ENCODE measurements at places on chromosomes 11 and 22.

DNA sequence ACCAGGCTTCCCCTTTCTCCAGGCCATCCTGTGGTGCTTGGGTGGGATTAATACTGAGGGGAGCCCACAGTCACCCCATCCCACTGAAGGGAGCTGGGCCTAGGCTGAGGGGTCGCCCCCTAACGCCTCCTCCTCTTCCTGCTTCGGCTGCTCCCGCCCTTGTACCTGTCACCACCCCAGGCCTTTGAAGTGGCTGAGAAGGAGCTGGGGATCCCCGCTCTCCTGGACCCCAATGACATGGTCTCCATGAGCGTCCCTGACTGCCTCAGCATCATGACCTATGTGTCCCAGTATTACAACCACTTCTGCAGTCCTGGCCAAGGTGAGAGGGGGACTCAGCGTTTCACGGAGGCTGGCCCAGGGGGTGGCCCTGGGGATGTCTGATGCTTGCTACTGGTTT, 6.1 kb downstream of the MICALL1 start:
- DNase-seq: no peak

DNA sequence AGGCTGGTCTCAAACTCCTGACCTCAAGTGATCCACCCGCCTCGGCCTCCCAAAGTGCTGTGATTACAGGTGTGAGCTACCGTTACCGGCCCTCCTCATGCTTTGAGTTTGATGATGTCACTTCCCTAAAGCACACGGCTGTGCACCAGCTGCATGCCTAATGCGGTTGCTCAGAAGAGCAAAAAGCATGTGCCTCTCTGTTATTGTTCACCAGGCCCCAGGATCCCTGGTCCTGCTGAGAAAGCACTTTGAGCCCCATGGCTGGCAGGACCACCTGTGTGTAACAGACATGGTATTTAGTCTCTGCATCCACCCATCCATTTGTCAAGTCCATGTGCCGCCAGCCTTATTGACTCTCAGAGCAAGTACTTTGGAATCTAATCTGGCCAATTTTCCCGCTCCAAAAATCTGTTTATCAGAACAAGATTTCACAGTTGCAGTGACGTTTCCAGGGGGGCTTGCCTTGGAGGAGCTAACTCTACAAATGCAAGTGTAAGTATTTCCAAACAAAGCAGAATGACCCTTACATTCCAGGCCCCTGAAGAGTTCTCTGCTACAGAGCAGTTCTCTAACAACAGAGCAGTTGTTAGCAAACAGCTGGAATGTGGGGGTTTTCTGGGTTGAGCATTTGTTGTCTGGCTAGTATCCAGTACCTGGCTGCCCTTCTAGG, 89.4 kb downstream of the LDLRAD3 start:
- no peak for DNase-seq

DNA sequence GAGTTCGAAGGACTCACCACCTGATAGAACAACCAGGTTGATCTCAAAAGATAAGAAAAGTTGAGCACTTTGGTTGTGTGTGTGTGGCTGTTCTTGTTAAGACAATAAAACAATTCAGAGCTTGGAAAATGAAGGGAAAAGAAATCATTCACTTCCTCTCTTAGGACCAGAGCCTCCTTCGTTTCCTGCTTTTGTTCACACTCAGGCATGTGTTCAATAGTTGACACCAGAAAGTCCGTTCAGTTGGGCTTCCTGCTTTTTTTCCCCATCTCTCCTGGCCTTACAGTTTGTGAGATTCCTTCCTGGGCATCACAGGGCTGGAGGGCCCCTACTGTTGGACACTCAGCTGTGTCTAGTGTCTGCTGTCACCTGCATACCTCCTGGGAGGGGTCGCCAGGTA, 48.0 kb downstream of the TSPAN18 start:
- no peak for DNase-seq

GRCh38 chr22:19360862-19361261, 69.3 kb upstream of the CLTCL1 start:
- DNase-seq: no peak

GRCh38 chr11:22927793-22928192, 67.5 kb upstream of the CCDC179 start:
- DNase-seq: no peak

- DNase-seq: no peak
Observed at GRCh38 chr11:117646411-117646810, 150.6 kb downstream of the DSCAML1 start.

GRCh38 chr11:5304046-5304445, 2.3 kb upstream of the OR51B4 start:
- DNase-seq: no peak

- DNase-seq: no peak
Observed at GRCh38 chr11:78078218-78079167, 1.2 kb downstream of the NDUFC2 start.

- DNase-seq: no peak
Observed at GRCh38 chr11:63670433-63671321, 499 bp downstream of the ATL3 start.

DNA sequence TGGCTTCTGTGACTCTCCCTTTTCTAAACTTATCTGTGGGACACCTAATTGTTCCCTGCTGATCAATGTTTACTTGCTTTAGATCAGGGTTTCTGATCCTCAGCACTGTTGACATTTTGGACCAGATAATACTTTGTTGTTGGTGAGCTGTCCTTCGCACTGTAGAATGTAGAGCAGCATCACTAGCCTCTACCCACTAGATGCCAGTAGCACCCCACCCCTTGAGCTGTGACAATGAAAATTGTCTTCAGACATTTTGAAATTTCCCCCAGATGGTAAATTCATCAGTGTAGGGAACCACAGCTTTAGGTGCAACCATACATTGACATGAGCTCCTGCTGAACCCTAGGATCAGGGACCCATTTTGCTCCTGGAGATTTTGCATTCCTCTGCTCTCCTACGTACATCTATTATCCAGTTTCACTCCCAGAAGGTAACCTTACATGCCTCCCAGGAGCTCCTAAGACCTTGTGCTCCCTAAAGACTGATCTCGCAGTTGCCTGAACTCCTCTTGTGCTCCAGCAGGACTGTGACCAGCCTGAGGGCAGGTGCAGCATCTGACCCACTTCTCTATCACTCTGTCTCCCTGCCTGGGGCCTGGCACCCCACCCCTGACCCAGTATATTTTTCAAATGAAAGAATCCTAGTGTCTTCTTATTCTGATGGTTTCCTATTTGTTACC, 107.8 kb downstream of the FAR1 start:
- DNase-seq: no peak

- no peak for DNase-seq
Observed at GRCh38 chr22:17483688-17484372, 79.5 kb upstream of the SLC25A18 start.

DNA sequence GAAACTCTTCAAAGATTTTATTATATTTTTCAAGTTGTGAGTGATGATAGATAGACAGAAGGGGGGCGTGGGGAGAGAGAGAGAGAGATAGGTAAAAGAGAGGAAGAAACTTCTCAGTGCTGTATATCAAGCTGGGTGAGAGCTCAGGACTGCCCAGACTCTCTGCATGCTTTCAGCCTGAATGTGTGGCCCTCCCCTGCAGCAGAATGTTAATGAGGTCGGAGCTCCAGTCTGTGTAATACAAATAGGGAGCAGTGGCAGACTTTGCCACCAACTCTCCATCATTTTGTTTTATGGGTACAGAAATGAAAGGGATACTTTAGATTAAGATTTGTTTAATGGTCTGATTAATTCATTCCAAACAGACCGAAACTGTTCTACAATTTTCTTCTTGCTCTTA, 752.8 kb downstream of the OPCML start:
- no peak for DNase-seq

- peak; percentile 86 for DNase-seq
Observed at GRCh38 chr22:49929211-49929979, 11.0 kb downstream of the CRELD2 start.

GRCh38 chr11:32450372-32450771, 15.0 kb upstream of the WT1 start:
- no peak for DNase-seq

DNA sequence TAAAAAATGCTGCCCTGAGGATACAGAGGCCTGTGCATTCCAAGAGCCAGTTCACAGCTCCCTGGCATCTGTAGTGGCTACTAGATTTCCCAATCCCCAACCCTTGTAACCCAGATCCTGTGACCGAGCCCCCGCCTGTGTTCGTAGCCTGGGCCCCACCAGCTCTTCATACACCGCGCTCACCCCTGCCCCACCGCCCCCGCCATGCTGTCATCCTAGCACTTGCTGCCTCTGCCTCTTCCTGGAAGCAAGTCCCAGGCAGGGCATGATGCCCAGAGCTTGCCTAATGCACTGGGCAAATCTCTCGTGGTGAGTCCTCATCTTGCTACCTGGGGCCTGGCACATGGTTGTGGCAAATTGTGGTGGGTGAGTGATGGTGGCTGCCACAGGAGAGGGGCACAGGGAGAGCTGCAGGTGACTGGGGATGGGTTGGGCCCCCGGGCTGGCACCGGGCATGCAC, 7.1 kb downstream of the MGAT3 start:
- no peak for DNase-seq

DNA sequence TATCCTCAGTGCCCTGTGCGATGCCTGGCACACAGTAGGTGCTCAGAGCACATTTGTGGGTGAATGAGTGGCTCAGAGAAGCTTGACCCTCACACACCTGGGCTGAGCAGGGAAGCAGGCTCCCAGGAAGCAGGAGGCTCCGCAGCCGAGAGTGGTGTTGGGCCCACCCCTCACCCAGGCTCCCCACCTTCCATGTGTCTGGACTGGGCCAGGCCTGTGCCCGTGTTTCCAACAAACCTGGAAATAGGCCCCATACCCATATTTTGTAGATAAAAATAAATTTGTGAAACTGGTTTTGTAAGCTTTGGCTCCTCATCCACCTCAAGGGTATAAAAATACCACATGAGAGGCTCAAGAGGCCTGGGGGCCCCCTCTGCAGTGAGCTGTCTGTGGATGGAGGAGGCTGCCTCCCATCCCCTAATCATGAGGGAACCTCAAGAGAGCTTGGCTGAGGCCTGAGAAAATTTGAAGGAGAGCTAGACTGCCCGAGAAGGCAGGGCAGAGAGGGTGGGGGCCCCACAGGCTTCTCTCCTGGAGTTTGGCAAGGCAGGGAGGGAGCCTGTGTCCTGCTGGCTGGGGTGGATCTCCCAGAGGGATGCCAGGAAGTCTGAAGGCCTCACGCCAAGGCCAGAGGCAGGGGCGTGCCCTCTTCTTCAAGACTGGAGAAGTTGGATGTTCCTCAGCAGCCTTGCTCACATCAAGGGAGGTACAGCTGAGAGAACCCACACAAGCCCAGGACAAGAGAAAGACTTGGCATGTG, 147.0 kb upstream of the NECTIN1 start:
- DNase-seq: no peak

DNA sequence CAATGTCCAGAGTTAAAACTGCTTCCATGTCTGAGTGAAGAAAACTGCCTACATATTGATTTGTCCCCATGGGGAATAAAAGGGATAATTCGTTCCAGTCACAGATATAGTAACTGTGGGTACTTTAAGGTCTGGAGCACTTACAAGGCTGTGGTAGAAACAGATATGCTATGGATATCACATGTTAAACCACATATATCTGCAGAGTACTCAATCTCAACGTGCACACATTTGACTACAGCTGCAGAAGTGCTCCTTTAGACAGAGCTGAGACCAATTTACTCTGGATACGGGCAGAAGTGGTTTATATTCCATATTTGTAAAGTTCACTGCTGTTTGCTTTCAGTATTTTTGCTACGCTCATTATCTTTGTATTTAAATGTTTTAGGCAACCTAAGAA, 9.7 kb upstream of the MS4A2 start:
- DNase-seq: no peak

DNA sequence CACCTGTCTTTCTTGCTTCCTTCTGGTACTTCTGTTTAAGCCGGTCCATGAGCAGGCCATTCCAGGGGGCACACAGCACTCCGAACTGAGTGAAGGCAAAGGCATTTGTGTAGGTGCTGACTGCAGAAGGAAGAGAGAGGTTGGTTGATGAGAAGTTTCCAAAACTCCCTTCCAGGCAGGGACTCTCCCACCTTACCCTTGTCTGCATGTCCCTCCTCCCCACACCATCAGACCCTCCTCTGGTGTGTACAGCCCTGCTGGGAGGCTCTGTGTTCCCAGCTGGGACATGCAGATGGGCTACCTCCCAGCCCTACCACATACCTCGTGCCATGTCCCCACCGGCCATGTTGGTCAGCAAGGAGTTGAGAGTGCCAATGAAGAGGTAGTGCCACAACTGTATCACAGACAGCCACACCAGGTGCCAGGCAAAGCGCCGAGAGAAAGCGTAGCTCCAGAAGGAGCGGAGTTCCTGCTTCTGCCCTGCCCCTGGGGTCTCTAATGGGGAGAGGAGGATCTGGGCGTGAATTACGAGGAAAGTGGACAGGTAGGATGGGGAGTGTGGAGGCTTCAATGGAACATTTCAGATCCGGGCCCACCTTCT, 12.2 kb downstream of the SLC43A3 start:
- no peak for DNase-seq

DNA sequence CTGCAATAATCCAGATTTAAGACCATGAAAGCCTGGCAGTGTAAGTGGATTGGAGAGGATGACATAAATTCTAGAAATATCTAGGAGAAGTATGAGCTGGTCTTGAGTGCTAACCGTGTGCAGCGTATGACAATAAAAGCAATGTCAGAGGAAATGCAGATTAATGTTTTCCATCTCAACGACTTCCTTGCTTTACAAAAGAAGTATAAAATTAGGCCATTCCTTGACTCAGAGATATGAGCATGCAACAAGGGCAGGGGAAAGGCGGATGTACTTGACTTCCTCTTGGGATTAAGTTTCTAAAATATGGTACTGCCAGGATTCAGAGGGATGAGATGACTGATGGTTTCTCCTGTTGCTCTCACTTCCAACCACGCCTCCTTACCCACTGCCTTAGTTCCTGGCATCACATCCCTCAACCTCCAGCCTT, 32.3 kb downstream of the ADAMTS15 start:
- no peak for DNase-seq

- no peak for DNase-seq
Observed at GRCh38 chr11:4714300-4714699, 9.7 kb downstream of the MMP26 start.

DNA sequence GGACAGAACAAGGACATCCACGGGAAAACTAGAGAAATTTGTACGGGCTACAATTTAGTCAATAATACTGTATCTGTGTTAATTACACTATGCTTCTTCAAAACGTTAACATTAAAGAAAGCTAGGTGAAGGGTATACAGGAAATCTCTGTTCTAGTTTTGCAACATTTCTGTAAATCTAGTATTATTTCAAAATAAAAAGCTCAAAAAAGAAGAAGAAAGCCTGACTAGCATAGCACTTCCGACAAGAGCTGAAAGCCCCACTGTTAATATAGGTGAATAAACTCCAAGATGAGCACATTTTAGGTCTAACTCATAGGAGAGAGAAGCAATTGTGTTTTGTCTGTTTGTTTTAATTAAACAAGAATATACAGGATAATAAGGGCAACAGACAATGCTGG, 299.7 kb downstream of the TTC28 start:
- no peak for DNase-seq

DNA sequence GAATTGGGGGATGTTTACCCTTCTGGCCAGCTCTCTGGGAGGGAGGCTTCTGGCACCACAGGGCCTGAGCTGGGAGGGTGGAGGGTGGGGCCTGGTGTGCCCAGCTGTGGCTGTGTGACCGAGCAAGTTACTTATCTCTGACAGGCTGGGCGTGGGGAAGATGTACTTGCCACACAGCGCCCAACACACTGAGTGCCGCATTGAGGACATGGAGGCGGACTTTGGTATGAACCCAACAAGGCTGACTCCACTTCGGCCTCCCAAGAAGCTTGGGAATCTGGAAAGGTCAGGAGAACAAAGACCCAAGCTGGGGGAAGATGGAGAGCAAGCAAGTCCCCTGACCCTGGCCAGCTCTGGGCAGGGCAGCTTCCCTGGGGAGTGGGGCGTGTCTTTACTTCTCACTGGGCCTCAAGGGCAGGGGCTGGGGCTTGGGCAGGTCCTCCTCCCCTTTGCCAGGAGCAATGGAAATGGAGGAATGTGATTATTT, 2.4 kb upstream of the MGAT3 start:
- DNase-seq: no peak
